ENCODE measurements at places on chromosomes 1 and 21. TPM values are rescaled to one million over a fixed set of nuclear protein-coding genes. Genes with fewer than 3 reads are reported as not detected.

DNA sequence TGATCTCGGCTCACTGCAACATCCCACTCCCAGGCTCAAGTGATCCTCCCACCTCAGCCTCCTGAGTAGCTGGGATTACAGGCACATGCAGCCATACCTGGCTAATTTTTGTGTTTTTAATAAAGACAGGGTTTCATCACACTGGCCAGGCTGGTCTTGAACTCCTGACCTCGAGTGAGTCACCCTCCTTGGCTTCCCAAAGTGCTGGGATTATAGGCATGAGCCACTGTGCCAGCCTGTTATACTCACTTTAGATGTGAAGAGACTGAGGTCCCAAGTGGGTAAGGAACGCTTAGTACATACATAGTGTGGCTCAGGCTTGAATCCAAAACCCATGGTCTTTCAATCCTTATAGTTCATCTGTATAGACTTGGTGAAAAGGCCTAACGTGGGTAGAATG is 63.7 kb upstream of the EPS8L3 start:
- DNase-seq: peak; percentile 89

DNA sequence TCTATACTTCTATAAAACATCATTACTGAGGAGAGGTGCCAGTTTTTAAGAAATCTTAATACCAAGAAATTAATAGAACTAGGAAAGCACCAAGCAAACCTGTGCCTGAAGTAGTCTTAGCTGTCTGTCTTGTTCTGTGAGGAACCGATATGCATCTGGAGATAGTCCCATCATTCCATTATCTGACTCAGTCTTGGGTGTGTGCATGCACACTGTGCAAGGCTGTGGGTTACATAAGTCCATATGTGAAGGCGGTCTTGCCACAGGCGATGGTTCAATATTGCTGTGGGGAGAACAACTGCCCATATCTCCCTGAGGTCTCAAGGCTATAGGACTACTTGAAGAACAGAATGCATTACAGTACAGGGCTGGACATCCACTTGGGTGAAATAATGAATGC is 33.8 kb downstream of the STIL start:
- no peak for DNase-seq

COL9A2 gene
- total RNA-seq: 2.8 TPM

DNA sequence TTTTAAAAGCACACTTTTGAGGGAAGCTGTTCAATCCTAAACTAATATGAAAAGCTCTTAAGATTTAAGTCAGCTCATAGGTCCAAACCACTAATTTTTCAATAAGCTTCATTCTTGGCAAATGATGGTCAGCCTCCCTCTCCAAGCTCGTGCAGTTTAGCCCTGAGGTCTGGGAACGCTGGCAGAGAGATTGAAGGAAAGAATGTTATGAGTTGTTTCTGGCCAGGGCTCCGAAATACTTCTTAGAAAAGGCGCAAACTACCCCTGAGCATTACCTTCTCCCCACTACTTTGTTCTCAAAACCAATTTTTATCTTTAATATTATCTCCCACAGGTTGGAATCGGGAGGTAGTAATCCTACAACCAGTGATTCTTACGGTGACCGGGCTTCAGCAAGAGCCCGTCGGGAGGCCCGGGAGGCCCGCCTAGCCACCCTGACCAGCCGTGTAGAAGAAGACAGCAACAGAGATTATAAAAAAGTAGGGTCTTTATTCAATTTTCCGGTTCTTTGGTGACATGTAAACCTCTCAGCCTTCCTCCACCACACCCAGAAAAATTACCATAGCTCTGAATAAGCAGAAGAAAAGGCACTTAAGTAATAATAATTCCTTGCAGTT is 147.7 kb downstream of the SYT2 start:
- no peak for DNase-seq

DNA sequence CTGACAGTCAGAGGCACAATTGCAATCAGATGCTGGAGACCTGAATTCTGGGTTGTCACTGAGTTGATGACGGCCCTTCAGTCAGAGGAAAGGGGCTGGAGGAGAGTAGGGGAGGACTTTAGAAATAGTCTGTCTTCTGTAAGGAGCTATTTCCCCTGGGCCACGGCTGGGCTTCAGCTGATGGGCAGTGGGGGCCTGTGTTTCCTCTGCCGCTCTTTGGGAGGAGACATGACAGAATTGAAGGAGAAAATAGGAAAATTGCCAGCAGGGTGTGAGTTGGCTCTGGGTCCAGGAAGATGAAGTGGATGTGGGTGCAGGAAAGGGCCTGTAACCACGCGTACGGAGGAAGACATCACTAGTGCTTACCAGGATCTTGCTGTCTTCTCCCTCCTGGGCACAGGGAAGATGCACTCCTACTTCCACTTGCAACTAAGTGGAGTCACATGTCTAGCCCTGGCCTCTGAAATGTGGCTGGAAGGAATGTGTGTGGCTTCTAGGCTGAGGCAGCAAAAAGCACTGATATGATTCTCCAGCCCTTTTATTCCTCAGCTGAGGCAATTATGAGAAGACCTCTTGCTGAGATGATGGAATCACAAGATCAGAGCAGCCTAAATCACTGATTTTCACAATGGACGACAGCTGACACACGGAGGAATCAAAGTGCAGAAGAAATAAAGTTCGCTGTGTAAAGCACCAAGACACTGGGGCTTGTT is 250.0 kb downstream of the GRIK3 start:
- no peak for DNase-seq

EDARADD gene
- 1.2 TPM for total RNA-seq

- DNase-seq: no peak
Measured at GRCh38 chr21:45281411-45282282, 6.0 kb downstream of the POFUT2 start.

DNA sequence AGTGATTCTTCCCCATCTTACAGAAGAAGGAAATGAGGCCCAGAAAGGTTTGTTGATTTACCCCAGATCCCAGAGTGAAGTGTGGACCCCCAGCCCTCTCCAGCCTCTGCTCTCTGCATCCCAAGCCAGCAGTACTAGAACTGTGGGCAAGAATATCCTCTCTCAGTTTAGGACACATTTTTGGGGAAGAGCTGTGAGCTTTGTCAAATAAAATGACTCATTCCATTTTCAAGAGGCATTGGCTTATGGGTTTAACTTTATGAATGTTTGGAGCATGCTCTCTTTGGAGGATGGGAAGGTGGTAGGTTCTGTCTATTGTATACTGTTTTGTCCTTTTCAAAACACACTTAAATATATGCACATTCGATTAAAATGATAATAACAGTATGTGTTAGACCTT is 70.6 kb upstream of the CNTN2 start:
- peak; percentile 20 for DNase-seq

MTARC1 gene
- total RNA-seq: 0.59 TPM

ABCA4 gene
- 0.15 TPM for total RNA-seq

DAB1 gene
- 0.47 TPM for total RNA-seq

GRCh38 chr1:2965676-2966075 is 55.6 kb upstream of the ACTRT2 start:
- DNase-seq: no peak

DNA sequence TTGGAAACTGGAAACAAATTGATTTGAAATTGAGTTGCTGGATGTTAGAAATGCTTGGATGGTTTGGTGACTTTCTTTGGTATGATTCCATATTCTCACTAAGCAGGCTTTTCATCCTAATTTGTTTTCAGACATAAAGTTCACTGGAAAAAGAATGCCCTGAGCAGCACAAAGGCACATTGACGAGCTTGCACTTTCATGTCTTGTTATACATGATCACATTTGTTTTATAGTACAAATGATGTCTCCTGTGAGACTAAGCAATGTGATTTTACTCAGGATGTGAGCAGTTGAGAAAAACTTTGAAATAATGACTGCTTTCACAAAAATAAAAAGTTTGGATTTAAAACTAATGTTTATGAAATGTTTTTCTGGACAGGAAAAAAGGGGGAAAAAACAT is 63.6 kb downstream of the KCNT2 start:
- no peak for DNase-seq

DNA sequence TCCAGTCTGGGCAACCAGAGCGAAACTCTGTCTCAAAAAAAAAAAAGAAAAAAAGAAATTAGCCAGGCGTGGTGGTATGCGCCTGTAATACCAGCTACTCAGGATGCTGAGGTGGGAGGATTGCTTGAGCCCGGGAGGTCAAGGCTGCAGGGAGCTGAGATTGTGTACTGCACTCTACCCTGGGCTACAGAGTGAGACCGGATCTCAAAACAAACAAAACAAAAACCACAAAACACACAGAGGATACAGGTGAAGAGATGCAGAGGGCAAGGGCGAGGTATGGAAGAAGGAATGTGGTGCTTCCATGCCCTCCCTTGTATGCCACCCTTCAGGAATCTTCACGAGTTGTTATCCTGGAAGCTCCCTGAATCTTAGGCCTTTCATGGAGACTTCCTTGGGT is 68.5 kb downstream of the NDUFS5 start:
- DNase-seq: no peak

LRRC71 gene
- not detected for total RNA-seq

GRCh38 chr21:39902986-39903385 is 35.7 kb downstream of the PCP4 start:
- DNase-seq: no peak

DCDC2B gene
- not detected for total RNA-seq

RGL1 gene
- 18.3 TPM for total RNA-seq

RAB25 gene
- not detected for total RNA-seq

GRCh38 chr1:206772243-206772937 is at the start of gene IL10:
IL10 (minus strand) TSS chr1:206772494; CDS start chr1:206772435, 59 bp downstream.
- no peak for DNase-seq

DNA sequence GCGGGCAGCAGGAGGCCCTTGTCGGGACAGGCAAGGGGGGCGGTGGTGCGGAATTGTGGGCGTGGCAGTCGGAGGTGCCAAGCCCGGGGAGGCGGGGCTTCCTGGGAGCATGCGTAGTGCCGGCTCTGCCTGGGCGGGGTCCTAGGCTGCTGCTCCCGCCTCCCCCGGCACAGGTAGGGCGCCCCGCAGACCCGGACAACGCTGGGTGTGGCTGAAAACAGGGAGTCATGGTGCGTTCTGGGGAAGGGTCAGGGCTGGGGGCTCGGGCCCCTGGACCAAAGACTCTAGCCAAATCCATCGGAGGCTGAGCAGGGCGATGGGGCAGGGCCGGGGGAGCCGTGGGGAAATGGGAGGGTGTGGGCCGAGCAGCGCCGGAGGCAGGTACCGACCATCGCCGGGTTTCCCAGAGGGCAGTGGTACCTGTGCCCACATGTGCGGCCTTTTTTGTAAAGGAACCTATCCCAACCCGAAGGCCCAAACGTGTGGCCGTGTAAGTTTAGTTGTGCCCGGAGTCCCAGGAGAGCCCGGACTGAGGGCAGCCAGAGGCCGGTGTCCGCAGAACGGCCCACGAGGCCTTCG is 231.9 kb downstream of the SDCCAG8 start:
- DNase-seq: no peak

GRCh38 chr1:70874063-70874462 is 173.6 kb downstream of the PTGER3 start:
- peak; percentile 81 for DNase-seq

DNA sequence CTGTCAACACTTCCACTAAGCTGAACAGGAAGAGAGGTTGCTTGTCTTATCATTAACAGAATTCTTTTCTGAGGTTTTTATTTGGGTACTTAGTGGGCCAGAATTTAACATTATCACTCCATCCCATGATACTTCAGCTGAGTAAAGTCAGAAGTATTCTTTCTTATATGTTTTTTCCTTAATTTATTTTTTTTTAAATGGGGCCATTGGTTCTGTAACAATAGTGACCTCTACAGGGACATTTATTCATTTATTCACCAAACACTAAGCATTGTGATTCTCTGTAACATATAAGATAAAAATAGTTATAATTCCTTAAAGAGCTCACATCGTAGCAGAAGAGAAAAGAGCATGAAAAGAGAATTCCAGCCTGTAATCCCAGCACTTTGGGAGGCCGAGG is 9.8 kb downstream of the GREM2 start:
- no peak for DNase-seq

DNA sequence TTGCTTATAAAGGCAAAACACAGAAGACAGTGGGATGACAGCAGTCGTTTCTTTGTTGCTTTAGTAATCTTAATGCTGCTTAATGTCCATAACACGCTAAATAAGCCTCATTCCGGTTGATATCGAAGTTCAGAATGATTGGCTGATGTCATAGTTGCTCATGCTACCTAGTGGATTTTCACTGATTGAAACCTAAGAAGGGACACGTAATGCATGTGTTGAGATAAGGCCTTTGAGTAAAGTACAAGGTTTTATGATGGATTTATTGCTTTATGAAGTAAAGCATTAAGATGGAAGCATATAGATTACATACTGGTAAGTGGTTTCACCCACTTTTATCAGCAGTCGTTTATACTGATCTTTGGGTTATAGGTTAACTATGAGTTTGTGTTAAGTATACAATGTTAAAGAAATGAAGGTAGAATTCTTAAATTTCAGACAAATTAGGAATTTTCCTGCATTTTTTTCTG is 25.1 kb downstream of the IARS2 start:
- no peak for DNase-seq

GRCh38 chr1:234997896-234998741 is 130.5 kb downstream of the TOMM20 start:
- peak; percentile 93 for DNase-seq

DNA sequence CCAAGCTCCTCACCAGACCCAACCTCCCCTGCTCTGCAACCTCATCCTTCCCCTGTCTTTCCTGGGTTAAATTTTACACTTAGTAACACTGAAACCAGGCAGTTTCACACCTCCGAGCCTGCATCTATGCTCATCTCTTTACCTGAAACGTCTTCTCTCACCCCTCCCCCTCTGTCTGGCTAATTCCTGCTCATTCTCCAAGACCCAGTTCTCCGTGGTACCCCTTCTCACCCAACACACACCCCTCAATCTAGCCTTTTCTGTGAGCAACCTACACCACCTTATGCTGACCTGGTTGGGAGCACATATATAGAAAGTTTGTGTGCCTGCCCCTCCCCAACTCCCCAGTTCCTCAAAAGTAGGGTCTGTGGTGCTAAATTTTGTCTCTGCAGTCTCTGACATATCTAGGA is 3.7 kb upstream of the KIAA1614 start:
- DNase-seq: no peak

SLC27A3 gene
- total RNA-seq: 1.2 TPM

- DNase-seq: no peak
Measured at GRCh38 chr1:59816318-59816878, 1.6 kb downstream of the HOOK1 start.

PRELP gene
- total RNA-seq: not detected

- DNase-seq: no peak
Measured at GRCh38 chr1:52676249-52676903, 21.8 kb downstream of the COA7 start.

DNA sequence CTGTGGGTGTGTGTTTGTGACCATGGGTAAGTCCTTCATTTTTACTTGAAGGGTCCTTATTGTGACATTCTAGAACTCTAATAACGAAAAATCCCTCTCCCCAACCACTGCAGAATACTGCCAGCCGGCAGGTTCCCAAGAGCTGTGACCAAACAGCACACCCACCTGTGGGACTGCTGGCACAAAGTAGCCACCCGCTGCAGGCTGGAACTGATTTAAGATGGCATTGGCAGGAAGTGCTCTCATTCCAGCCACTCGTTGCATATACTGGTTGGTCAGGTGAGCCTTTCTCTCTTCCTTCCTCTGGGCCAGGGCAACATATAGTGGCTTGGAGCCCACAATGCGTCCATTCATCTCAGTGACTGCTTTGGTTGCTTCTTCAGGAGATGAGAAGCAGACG is 11.6 kb downstream of the PABPC4 start:
- no peak for DNase-seq

All from M059J (cell line).